ENCODE measurements at places on chromosomes 2 and 18. TPM values are rescaled to one million over a fixed set of nuclear protein-coding genes. Genes with fewer than 3 reads are reported as not detected.

DNA sequence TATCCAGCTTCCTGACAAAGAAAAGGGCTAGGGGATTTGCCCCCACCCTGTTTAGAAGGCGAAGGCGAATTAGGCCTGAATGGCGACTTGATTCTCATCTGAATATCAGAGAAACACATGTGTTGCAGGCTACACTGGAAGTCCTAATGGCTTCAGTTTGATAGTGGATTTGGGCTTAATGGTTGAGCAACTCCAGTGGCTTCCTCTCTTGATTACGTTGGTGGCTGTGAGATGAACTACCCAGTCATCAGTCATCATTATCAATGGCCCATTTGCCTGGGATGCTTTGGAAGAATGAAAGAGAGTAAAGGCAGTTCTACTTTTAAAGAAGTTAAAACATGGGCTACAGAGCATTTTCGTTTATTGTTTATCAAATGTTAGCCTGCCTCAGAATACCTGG is 60.9 kb upstream of the IL1R1 start:
- DNase-seq, result no peak

DNA sequence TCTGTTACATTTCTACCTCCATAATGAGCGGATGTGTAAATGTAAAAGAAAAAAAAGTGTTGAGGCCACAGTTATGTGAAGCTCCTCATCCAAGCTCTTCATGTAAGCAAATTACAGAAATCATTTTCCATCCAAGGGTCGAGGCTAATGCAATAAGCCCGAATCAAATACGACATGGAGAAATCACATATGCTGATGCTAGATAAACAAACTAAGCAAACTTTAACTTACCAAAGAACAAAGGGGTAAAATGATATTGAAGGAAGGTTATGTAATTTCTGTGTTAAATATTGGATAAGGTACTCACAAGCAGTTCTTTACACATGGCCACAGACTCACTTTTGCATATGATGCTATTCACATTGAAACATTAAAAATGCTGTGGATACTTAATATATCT is 310.2 kb upstream of the ID2 start:
- no peak for DNase-seq

- no peak for DNase-seq
These were observed 230.5 kb upstream of the SETBP1 start for GRCh38 chr18:44450226-44450625.

GRCh38 chr2:96156926-96157648 is 11.8 kb upstream of the DUSP2 start:
- peak; percentile 20 for DNase-seq

GRCh38 chr18:10927286-10927992 is 221.9 kb downstream of the PIEZO2 start:
- no peak for DNase-seq

DNA sequence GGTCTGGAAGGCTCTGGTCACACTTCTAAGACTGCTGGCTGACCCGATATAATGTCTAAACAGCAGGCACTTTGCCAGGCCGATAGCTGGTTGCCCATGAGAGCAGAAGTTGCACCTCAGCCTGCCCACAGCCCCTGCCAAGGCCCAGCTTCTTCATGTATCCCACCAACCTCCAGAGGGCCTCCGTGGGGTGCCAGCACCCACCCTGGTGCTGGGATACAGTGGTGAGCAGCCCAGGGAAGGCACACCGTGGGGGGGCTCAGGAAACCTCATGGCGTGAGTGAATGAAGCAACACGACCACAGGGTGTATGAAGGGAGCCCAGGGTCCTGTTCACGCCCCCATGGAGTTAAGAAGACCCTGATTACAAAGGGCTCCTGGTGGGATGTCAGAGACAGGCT is 16.2 kb upstream of the GLI2 start:
- no peak for DNase-seq

GRCh38 chr2:241618829-241619228 is 18.1 kb downstream of the THAP4 start:
- no peak for DNase-seq

DNA sequence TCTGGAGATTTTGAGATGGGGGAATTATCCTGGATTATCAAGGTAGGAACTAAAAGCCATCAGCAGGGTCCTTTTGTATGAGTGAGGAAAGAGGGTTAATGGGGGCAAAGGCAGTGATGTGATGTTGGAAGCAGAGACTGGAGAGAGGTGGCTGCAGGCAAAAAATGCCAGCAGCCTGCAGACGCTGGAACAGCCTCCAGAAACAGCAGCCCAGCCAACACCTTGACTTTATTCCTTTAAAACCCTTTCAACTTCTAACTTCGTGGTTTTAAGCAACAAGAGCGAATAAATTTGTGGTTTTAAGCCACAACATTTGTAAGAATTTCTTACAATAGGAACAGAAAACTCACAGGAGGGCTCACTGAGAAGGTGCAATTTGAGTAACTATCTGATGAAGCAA is 523.1 kb upstream of the HS6ST1 start:
- DNase-seq, result no peak

DNA sequence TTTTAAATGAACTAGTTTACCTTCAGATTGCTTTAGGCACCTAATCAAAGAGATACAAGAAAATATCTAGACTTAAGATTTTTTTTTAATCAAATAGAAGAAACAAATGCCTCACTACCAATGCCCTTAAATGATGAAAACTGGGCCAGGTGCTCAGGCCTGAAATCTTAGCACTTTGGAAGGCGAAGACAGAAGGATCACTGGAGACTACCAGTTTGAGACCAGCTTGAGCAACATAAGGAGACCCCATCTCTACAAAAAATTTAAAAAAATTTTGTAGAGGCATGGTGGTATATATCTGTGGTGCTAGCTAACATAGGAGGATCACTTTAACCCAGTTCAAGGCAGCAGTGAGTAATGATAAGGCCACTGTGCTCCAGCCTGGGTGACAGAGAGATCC is 675.1 kb downstream of the NRXN1 start:
- DNase-seq, result no peak

DNA sequence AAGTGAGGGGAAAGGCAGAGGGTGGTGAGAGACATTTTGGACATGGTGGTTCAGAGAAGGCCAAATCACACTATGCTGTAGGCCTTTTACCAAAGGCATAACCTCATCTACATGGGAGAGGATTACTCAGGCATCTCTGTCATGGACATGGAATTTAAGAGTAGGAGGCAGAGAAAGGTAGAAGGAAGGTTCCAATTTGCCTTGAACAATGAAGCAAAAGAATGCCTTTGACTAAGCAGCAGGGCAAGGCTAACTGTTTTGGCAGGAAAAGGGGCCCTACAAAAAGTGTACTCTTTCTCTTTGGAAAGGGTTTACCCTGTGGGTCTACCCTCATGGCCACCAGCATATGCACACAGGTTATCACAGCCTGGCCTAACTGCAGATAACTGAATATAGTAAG is 45.6 kb upstream of the RNU4ATAC start:
- no peak for DNase-seq

DNA sequence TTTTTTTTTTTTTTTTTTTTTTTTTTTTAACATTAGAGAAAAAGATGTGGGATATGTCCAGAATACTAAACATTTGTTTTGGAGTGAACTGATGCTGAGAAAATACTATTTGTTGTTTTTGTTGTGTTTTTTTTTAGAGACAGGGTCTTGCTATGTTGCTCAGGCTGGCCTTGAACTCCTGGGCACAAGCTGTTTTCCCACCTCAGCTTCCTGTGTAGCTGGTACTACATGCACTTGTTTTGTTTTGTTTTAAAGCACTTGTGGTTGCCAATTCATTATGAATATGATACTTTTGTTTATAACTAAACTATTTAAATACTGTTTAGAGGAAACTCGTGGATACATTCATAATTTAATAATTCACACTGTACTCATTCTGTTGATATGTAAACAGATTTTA is 33.4 kb upstream of the DYSF start:
- no peak for DNase-seq

- no peak for DNase-seq
These were observed 155.7 kb downstream of the CELF4 start for GRCh38 chr18:37409878-37410277.

GRCh38 chr18:13563390-13563805 is 163.0 kb downstream of the FAM210A start:
- no peak for DNase-seq

DNA sequence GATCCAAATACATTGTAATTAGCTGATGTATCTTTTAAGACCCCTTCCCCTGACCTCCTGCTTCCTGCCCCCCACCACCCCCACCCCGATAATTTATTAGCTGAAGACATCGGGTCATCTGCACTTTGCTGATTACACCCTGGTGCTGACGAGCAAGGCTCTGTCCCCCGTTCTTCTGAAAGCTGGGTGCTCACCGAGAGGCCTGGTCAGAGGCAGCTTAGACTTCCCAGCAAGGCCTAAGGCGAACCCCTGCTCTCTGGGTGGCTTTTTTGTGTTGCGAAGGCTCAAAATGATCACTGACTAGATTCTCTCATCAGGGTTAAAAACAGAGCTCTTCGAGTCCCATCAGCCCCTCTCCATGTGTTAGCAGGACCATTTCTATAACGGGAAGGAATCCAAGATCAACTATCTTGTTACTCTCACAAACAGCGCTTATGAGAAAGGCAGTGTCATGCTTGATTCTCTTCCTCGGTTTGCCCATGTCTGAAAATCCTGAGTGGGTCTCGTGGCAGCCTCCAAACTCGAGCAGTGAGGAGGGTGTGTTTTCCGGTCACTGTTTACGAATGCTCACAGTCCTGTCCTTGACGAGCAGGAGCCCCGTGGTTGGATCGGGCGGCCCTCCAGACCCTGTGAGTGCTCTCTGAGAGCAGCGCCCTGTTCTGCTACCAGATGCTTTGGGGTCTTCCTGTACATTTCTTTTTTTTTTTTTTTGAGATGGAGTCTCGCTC is 201.6 kb downstream of the HDAC4 start:
- peak; percentile 18 for DNase-seq

DNA sequence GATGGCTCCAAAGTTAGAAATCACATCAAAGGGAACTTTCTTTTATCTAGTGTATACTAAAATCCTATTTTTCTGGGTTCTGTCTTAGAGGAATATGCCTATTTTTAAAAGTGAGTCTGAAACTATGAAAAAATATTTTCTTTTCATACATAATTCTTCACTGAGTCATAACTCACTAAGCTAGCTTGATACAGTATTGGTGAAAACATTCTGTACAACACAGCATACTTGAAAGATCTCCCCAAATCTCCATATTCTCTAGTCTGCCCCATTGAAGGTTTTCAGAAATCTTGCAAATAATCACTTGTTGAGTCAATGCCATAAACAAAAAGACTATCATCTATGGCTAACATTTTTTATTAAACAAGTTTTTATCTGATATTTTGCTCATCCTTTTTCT is 44.5 kb downstream of the COL3A1 start:
- DNase-seq, result no peak

DNA sequence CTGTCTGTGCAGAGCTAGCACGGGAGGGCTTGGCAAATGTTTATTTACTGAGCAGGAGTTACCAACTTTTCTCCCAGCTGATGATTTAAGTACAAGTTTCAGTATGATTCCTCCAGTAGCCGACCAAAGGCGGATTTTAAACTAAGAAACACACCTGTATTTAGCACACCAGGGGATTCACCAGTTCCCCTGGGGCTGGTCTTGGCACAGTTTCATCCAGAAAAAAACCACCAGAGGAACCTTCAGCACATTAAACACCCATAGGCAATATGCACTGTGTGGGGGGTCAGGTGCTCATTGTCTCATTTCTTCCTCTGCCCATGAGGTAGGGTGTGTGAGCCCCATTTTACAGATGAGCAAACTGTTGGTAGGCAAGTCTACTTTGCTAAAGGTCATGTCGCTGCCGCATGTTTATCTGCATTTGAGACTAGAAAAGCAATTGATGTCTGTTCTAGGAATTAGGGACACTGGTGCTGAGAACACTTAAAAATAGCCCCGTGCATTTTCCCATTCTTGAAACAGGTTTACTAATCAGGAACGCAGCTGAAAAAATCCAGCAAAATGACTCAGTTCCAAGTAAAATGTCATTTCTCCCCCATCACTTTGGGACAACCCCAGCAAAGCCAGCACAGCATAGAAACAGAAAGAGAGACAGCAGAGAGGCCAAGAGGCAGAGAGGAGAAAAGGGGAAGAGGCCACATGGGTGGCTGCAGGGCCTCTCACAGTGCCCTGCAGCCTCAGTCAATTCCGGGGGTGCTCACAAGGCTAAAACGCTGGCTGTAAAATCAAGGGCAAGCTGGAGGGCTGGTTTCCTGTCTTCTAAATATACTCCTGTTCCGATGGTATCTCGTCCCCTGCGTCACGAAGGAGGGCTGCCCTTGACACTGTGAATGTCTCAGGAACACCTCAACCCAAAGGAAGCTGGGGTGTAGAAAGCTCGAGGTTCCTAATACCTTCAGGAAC is 166.8 kb upstream of the ID2 start:
- no peak for DNase-seq

DNA sequence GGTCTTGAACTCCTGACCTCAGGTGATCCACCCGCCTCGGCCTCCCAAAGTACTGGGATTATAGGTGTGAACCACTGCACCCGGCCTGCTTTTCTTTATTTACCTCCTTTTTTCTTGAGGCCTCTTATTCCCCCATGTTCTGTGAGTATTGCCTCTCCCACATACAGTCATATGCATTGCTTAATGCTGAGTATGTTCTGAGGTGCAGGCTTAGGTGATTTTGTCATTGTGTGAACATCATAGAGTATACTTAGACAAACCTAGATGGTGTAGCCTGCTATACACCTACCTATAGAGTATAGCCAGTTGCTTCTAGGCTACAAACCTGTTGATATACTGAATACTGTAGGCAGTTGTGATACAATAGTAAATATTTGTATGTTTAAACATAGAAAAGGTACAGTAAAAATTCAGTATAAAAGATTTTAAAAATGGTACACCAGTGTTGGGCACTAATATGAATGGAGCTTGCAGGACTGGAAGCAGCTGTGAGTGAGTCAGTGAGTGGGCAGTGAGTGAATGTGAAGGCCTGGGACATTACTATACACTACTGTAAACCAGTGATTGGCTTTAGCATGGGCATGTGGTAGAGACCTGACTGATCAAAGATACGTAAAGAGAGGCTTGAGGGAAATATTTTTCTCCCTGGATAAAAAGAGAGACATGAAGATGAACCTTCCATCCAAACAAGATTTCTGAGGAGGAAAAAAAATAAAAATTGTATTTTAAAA is 17.6 kb downstream of the SLC39A10 start:
- no peak for DNase-seq

- no peak for DNase-seq
These were observed 62.2 kb upstream of the L3MBTL4 start for GRCh38 chr18:6476880-6477279.

GRCh38 chr2:180122874-180123273 is 115.8 kb upstream of the CWC22 start:
- DNase-seq, result no peak

GRCh38 chr18:57959278-57959677 is 84.7 kb upstream of the NEDD4L start:
- DNase-seq, result peak; percentile 49

GRCh38 chr18:48274301-48274700 is 134.9 kb downstream of the ZBTB7C start:
- DNase-seq, result no peak

The SNTG2 gene
- not detected for total RNA-seq

The MLPH gene
- 27.5 TPM for total RNA-seq

The NT5C1B gene
- total RNA-seq, result not detected

The ERBB4 gene
- 0.05 TPM for total RNA-seq

The ARL4C gene
- 1.4 TPM for total RNA-seq

The VPS54 gene
- 12.4 TPM for total RNA-seq

The IL36G gene
- not detected for total RNA-seq

The FAP gene
- total RNA-seq, result 0.55 TPM

Measured in right lobe of liver (tissue), 6 donors.